ENCODE measurements at places on chromosomes 11 and 22. TPM values are rescaled to one million over a fixed set of nuclear protein-coding genes. Genes with fewer than 3 reads are reported as not detected.

DNA sequence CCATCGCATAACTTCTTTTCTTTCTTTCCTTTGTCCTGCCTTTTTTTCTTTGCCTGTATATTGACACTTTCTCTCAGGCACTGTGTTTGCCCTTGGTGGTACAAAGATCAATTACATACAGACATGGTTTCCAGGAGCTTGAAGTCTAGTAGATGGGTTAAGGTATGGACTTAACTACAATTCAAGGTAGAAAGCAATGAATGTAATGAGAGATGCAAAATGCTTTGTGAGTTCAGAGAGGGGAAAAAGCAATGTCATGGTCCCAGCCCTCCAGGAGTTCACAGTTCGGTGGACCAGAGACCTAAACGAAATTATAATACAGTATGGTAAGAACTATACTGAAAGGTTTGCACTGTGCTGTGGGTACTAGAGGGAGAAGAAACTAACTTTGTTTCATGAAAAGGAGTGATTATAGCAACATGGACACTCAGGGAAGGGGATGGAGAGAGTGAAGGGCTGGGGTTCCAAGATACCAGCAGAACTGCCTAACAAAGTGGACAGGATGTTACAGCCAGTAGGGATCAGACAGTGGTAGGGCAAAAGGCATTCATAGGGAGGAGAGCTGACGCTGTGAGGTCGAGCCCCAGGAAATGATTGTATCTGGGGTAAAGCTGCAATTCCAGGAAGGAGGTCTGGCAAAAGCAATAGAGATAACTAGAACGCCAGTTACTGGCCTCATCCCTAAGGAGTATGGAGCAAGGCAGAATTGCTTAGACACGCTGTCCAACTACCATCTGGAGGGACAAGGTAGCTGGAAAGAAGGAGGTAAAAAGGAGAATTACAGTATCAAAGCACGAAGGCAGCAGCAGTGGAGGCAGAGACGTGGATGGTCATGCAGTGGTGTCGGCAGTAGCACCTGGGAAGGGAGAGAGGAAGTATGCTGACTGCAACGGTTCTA is 158.3 kb upstream of the MTMR2 start:
- no peak for DNase-seq

- no peak for DNase-seq
Measured at GRCh38 chr11:35040221-35040942, 98.6 kb upstream of the CD44 start.

- DNase-seq, result no peak
Measured at GRCh38 chr22:47592791-47593190, 830.3 kb downstream of the TBC1D22A start.

- DNase-seq, result no peak
Measured at GRCh38 chr22:36224245-36224644, 15.1 kb downstream of the APOL2 start.

Gene APLP2
- 1,159 TPM for total RNA-seq

GRCh38 chr22:37526376-37526775 is 7.2 kb upstream of the CARD10 start:
- peak; percentile 31 for DNase-seq

All from dermis microvascular lymphatic vessel endothelial cell (primary cell).